H4 (cell line): ENCODE measurements at places on chromosomes 5 and 9. TPM values are rescaled to one million over a fixed set of nuclear protein-coding genes. Genes with fewer than 3 reads are reported as not detected.

The EIF4EBP3 gene
- total RNA-seq = not detected in 2 replicates

The CCNJL gene
- 6.6 and 7.4 TPM in 2 replicates for total RNA-seq

The TRIM7 gene
- total RNA-seq = 0.10 and 0.27 TPM in 2 replicates

The KCTD16 gene
- 0.21 and 0.37 TPM in 2 replicates for total RNA-seq

The MCTP1 gene
- 3.3 and 6.5 TPM in 2 replicates for total RNA-seq

DNA sequence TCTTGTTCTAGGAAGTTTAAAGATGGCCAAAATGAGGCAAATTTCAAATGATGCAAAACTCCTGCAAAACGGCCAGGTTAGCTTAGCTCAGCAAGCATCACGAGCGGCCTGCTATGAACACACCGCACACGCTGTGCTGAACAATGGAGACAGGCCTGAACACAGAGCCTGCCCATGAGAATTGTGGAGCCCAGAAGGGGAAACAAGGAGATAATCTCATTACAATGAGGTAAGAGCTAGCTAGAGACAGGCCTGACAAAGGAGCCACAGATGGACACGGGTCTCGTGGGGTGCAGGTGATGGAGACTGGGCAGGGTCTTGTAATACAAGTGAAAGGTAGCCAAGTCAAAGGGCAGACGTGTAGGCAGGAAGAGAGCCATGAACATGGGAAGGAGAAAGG, 50.2 kb downstream of the PSMB7 start:
- no peak for DNase-seq

GRCh38 chr9:17425384-17425783, 153.5 kb upstream of the SH3GL2 start:
- DNase-seq = no peak

GRCh38 chr9:87770616-87771315, 44.8 kb downstream of the CTSL start:
- no peak for DNase-seq

DNA sequence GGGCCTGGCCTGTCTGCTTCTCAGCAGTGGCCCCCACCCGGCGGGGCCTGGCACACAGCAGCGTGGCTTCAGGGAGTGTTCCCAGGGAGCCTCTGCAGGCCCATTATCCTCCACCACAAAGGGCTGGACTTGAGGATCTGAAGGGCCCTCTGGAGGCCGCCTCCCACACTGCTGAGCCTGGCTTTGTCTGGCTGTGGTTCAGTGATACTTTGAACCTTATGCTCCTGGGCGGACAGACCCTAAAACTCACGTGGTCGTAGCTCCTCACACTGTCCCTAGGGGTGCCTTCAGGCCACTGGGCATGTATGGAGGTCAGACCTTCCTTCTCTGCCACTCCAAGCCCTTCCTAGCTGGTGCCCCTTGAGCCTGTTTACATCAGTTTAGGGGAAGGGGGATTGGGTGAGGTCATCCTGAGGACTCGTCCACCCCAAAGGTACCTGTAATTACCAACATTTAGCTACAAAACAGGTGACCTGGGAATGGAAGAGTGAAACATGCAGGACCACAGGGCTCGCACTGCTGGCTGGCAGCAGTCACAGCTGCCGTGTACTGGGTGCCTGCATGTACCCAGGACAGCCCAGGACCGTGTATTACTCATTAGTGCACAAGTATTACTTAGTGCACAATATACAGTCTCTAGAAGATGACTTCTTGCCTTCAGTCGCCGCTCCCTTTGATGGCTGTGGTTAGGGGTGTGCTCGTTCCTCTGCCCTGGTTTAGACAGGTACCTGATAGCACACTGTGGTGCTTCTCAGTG, 8.5 kb downstream of the GRHPR start:
- no peak for DNase-seq

DNA sequence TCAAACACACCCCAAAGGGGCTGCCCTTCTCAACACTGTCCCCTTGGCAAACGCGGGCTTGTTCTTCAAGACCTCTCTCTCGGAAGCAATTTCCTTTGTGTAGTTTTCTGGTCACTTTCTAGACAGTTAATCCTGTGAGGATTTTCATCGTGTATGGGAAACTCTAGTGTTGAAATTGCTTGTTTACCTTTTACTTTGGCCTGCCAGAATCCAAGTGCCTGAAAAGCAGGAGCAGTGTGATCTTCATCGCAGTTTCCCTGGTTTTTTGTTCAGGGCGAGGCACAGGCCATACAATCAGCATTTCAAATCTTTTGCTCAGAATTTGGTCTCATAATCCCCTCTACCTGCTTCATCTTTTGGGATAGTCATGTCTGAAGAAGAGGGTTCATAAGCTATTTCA, 115.7 kb upstream of the C9orf72 start:
- DNase-seq = no peak

DNA sequence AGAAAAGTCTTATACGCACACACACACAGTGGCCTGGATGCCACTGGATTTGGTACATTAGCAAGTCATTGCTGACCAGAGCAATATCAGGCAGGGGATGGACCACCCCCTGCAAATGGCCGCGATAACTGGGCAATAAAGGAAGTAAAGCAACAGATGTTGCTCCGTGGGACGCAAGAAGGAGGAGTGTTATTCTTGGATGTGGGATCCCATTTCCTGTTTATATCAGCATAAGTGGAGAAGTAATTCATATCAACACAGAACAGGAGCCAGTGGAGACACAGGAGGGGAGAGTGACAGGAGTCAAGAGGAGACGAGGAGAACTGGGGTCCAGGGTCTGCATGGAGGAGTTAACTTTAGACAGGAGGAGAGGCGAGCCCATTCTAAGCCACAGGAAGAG, 18.4 kb downstream of the RUFY1 start:
- no peak for DNase-seq

DNA sequence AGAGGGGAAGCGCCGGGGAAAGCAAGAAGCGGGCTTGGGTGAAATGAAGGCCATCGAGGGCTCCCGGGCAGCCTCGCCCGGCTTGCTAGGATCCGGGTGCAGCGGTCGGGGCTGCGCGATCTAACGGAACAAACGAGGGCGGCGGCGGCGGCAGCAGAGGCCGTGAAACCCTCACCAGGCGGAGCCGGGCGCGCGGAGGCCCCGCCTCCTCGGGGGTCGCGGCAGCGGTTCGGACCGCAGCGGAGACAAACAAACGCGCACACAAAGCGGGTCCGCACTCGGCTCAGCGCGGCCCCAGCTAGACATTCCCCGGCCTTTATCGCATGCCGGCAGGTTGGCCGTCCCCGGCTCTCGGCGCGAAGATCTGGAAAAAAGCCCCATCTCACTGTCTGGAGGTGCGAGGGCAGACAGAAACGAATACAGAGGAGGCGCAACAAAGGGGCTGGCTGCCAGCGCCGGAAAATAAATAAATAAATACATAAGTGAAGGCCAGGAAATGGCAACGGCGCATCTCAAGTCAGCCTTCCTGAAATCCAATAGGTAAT, 10.5 kb upstream of the TRIM36 start:
- no peak for DNase-seq

GRCh38 chr9:132356324-132356924, 1.6 kb upstream of the SETX start:
- no peak for DNase-seq
